Stimulated activated CD8-positive, alpha-beta memory T cell treated with anti-CD3 and anti-CD28 coated beads, Interleukin-7, amount 100 ng/mL, for 4 hours (primary cell): ENCODE measurements at places on chromosomes 3 and 15.

DNA sequence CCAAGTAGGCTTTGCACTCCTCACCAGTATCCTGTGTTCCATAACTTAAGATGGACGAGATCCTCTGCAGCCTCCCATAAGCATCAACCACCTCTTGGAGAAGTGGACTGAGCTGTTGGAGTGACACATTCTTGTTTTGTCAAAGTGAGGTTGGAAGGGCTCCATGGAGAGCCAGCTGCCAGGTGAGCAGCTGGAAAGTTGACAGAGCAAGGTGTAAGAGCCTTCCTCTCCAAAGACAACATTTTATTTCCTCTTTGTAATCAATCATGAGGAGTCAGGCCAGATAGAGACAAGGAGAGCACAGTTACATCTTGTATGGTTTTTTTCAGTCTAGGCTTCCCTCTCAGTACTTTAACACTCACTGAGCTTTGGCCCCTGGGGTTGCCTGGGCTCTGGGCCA lies 5.1 kb downstream of the ABI3BP start:
- no peak for DNase-seq

- DNase-seq = no peak
These were observed 196.4 kb downstream of the SUCNR1 start for GRCh38 chr3:152069871-152070270.

DNA sequence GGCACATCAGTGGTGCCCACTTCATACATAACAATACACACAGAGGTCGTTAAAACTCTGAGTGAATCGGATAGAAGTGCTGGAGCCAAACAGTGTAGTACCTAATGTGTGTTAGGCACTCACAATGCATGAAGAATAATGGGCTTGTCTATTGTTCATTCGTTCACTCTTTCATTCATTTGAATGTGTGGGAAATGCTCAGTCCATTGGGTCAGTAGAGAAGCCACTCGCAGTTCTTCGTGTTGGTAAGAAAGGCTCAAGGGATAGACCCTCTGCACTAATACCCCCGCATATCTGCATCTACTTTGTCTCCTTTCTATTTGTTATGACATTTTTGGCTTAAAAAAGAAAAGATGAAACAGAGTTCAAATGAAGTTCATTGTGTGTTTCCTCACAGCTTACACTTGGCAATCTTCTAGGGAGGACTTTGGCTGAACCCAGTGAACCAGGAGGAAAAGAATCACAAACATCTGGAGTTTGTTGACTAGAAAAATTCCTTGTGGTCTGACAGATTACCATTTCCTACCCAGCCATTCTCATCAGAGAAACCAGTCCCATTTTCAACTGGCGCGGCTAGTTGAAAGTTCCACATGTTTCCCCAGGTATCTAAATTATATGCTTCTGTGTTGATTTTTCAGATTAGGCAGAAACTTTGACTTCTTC lies 32.8 kb upstream of the MFSD1 start:
- DNase-seq = no peak

GRCh38 chr3:115581362-115582135 lies 41.8 kb upstream of the GAP43 start:
- DNase-seq = no peak

DNA sequence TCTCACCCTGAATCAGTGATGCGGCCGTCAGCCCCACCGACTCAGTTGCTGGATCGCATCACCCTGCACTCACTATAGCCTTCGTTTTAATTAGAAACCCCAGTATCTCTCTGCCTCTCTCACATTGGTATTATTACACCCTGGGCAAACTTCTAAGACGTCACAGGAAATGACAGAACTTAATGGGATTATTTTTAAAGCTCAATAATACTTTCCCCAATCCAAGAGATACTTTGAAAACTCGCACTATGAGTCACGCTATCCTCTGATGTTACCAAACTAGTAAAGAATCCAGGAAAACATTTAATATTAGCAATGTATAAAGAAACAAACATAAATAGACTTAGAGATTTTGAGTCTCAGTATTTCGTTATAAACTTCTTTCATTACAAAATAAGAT lies 36.6 kb downstream of the RUBCN start:
- no peak for DNase-seq

- no peak for DNase-seq
These were observed 36.5 kb downstream of the GRIP2 start for GRCh38 chr3:14503706-14504065.

DNA sequence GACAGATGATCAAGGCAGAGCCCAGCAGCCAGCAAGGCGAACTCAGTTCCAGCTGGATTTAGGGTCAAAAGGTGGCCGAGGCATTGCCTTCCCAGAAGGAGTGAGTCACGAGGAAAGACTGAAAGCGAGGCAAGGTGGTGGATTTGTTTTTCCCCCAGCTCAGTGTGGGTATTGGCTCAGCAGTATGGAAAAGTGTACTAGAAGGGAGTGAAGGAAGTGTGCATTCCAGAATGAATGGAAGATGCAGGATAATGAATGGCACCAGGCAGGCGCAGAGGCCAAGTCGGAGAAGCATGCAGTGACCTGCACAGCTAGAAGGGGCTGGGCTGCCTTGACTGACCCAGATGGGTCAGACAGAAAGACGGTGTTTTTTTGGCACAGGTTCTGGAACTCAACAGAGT lies 46.3 kb downstream of the FOXP1 start:
- no peak for DNase-seq

GRCh38 chr3:168338161-168338560 lies 242.4 kb upstream of the GOLIM4 start:
- no peak for DNase-seq

- no peak for DNase-seq
These were observed 7.4 kb upstream of the DLG1 start for GRCh38 chr3:197305854-197306253.

DNA sequence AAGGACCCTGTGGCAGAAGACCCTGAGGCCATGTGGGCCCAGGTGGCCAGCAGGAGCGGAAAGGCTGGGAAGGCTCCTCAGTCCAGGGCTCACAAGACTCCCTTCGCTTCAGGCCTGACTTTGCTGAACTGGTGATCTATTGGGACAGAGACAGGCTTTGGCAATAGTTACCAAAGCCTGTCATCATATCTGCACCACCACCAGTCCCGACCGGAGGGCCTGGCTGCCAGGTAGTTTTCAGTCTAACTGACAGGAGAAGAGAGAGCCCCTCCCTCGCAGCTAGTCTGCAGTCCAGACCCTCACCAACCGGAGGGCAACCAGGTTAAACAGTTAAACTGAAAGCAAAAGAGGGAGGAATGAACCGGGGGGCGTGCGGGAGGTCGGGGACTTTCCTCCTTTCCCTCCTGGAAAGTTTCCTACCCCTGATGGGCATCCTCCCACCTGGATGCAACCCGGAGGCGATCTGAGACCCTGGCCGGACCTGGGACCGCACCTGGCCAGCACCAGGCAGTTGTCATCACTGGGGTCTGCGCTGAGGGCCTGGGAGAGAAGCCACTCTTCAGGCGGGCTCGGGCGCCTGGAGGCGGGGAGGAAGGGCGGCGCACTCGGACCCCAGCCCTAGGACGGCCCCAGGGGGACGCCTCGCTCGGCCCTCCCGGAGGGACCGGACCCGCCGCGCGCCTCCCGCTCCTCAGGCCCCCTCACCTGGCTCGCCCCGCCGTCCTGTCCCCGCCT lies 435 bp downstream of the RAB27A start:
- DNase-seq = no peak

DNA sequence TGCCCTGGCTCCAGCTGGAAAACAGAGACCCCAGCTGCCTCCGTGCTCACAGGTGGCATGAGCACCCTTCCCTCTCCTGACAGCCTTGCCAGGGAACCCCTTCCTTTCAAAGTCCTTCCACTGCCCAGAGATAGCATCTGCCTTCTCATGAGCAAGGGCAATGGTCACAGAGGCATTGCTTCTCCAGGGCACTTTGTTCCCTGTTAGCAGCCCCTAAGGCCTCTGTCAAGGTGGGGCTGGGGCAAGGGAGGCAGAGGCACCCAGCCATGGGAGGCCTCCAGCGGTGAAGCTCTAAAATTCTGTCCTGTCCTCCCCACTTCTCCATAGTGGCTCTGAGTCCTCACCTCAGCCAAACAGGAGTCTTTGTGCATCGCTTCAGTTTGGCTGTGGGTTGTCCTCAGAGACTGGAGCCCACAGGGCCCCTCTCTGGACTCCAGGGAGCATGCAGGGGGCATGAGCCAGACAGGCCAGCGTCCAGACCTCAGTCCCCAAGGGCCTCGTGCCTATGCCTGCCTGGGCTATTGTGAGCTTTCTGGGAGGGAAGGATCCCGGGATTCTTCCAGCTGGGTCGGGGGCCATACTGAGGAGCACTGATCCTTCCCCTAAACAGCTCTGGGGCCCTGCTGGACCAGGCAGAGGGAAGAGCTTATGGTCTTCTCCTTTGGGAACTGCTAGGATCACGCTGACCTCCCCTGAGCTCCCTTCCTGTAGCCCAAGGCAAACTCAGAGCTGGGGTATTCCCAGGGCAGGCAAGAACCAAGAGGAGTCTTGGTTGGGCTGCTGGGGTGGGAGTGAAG lies 106.6 kb downstream of the DNAJB8 start:
- no peak for DNase-seq

DNA sequence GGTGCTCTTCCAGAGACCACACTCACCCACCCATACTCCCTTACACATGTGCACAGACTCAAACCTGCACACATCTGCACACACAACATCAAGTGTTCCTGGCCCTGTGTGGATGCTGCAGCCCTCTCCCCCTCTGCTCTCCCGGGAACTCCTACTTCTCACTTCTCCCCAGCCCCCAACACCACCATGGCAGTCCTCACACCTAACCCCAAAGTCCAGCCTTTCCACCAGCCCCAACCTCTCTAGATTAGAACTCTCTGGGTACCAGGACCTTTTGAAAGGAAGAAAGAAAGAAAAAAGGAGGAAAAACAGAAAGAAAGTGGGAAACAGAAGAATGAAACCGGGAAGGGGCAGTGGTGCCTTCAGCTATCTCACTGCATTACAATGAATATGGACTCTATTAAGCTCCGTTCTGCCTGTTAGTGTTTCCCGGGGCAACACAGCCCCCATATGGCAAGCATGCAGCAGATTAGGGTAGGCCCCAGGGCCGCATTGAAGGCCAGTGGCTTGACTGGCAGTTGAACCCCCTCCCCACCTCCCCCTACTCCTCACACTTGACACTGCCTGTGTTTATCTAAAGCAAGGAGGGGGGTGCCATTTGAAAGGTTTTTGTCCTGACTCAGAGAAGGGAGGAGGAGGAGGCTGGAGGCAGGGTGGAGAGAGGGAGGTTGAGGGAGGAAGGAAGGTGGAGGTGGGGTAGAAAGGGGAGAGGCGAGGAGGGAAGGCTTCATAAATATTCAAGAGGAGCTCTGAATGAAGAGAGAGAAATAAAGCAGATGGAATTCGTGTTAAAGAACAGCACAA lies 30.1 kb downstream of the BOC start:
- DNase-seq = no peak

DNA sequence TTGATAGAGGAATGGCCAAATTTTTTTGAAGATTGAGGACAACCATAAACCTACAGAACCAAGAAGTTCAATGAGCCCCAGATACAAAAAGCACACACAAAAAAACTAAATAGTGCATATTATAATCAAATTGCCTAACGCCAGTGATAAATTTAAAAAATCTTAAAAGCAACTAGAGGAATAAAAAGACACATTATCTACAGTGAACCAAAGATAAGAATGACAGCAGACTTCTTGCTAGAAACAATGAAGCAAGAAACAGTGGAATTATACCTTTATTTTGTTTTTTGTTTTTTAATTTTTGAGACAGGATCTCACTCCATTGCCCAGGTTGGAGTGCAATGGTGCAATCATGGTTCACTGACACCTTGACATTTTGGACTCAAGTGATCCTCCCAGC lies 9.9 kb upstream of the SAMD7 start:
- DNase-seq = no peak

GRCh38 chr3:171056528-171056927 lies 30.0 kb upstream of the SLC2A2 start:
- no peak for DNase-seq

DNA sequence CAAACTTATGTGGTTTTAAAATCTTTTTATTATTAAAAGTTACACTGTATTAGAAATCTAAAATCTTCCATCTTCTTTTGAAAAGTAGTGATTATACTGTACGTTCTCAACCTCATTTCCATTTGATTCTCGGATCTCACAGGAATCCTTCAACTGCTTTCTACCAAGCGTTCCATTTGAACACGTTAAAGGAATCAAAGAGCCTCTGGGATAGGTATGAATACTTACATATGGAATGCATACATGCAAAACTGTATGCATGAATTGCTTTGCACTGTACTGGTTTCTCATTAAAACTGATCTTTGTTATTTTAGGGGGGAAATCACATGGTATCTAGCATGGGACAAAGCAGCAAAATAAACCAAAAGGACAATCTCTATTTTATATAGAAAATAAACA lies 14.8 kb downstream of the TSC22D2 start:
- no peak for DNase-seq

- DNase-seq = no peak
These were observed 60.2 kb downstream of the TRIM69 start for GRCh38 chr15:44796508-44796907.

GRCh38 chr3:42690766-42691680 lies 5.7 kb downstream of the KLHL40 start:
- no peak for DNase-seq

GRCh38 chr3:171494457-171495109 lies 34.4 kb upstream of the TNIK start:
- DNase-seq = no peak
